ENCODE measurements at places on chromosomes 2 and 18.

DNA sequence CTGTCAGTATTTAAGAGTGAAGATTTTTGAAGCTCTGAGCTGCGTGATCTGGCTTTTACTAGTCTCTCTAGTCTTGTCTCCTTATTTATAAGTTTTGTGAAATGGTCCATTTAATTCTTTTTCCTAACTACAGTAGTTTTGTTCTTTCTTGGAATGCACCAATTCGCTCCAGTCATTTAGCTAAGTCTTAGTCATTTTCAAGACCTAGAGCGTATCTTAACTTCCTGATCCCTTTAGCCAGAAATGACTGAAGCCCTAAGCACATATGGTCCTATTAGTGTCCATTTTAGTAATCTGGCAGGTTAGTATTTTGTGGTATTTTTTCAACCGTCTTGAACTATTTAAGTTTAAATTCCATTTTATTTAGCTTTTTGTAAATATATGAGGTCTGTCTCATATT, 3.6 kb downstream of the BIRC6 start:
- no peak for DNase-seq

DNA sequence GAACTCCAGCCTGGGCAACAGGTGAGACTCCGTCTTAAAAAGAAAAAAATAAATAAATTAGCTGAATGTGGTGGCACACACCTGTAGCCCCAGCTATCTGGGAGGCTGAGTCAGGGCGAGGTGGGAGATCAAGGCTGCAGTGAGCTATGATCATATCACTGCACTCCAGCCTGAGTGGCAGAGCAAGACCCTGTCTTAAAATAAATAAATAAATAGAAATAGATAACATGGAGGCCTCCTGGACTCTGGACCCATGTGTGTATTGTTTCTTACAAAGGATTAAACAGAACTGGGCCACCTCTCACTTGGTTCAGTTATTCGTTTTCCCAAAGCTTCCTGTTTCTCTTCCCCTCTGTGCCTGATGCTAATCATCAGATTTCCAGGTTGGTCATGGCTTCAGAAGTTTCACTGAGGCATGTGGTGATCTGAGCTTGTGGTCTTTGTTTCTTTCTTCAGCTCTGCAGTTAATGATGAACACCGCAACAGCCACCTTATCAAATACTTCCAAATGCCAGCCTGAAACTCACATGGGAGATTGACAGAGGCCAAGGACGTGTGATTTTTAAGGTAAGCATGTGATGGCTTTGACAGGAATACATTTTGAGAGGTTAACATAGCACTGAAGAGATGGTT, 83.3 kb upstream of the MAP4K4 start:
- DNase-seq: no peak

DNA sequence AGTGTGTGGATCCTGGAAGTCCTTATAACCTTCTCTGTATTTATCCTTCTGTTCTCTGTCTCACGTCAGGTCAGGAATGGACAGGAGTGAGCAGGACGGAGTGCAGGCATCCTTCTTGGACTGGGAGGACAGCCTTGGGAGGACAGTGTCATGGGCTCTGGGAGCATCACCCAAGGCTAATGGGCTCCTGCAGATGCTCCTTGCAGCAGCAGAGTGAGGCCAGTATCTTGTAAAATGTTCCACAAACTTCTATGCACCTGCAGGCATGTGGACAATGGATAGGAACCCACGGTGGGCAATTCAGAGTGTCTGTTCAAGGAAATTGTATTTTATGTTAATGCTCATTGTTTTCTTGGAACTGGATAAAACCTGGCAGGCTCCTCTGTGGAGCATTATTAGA, 176.2 kb downstream of the RNF144A start:
- no peak for DNase-seq

DNA sequence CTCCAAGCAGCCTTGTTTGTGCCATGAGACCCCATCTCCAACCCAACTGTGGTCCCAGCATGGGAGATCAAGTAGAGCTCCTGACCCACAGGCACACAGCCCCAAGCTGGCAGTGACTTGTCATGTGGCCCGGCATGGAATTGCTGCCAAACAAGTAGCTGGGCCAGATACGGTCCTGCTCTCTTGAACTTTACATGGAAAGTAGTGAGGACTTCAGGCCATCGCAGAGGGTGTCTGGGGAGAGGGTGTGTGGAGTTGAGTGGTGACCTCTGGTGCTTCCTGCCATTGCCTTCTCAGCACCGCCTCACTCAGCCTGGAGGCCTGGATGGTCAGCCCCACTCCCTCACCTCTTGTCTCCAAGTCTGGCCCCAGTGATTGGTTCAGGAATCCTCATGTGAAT, 10.9 kb upstream of the SLC4A3 start:
- no peak for DNase-seq

GRCh38 chr2:43225788-43226557, 433 bp downstream of the ZFP36L2 start:
- DNase-seq: peak; percentile 52

DNA sequence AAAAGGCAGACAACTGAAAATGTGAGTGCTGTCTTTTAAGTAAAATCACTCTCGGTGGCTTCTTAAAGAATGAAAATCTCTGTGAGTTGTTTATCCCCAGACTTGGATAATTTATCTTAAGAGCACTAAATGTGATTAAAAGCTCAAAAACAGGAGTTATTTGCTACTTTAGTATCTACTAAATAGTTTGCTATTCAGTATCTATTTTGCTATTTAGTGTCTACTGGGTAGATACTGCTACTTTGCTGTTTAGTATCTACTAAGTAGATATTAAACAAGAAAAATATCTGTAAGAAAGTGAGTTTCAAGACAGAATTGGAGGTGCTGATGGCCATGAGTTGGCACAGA, 1.4 kb upstream of the KCNG3 start:
- no peak for DNase-seq

DNA sequence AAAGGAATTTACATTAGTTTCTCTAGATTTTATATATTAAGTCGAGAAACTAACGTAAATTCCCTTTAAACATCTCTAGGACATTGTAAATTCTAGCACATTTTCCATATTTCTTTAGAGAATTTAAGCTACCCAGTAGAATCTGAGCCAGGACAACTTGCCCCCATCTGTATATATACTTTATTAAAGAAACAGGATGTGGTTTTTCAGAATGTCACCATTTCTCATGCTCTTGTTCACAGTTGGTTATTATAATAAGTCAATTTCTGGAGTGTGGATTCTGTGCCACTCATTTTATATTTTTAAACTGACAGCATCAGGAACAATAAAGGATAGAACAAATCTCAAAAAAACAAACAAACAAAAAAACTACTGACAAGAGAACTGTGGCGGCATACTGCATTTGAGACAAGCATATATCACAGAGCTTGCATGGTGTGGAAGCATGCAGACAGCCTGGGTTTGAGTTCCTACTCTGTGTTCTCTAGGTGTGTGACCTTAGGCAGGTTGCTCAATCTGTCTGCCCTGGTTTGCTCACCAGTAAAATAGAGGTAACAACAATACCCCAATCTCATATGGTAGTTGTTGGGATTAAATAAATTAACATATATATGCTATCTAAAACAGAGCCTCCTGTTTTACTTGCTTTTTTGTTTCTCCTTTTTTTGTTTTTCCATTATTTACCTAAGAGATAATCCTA, 61.4 kb upstream of the DNER start:
- DNase-seq: no peak

DNA sequence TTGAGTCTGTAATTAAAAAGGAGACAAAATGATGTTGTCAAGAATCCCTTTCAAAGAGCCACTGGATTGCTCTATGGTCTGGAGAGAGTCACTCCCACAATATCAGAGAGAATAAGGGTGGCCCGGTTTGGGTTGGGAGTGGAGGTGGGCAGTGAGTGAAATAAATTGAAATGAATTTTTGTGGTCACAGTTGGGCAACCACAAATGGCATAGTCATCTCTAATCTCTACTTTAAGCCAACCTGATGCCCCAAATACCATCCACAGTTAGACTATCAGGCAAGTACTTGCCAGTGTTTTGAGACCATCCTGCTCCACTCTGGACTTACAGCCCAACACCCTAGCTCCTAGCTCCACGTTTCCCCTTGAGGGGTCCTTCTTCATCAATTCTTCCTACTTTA, 559.7 kb downstream of the BCL11A start:
- no peak for DNase-seq

All from stimulated activated CD8-positive, alpha-beta memory T cell treated with anti-CD3 and anti-CD28 coated beads, Interleukin-7, amount 100 ng/mL, for 24 hours (primary cell).